ENCODE measurements at places on chromosomes 5 and 9. TPM values are rescaled to one million over a fixed set of nuclear protein-coding genes. Genes with fewer than 3 reads are reported as not detected.

PFN3 gene
- not detected for total RNA-seq

IL3 gene
- 68.0 TPM for total RNA-seq

SLC22A4 gene
- 1.6 TPM for total RNA-seq

PRDM12 gene
- not detected for total RNA-seq

FOXD1 gene
- 0.34 TPM for total RNA-seq

INSL4 gene
- not detected for total RNA-seq

FAT2 gene
- not detected for total RNA-seq
